ENCODE measurements at places on chromosomes 1 and 21.

DNA sequence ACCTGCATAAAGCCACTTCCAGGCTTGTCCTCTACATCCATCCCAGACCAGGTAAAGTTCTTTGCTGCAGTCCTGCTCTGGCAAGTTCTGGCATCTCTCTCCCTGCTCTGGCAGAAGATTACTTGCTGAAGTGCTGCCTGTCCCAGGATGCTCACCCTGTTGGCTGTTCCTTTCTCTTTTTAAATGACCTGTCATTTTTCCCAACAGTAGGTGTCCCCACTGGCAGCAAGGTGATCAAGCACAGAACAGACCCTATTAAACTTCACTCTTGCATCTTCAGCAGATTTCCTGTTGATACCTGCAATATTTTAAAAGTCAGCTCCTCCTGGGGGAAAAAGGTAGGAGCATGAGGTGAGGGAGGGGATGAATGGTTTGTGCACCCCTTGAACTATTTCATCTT lies 332.6 kb downstream of the PBX1 start:
- no peak for DNase-seq

DNA sequence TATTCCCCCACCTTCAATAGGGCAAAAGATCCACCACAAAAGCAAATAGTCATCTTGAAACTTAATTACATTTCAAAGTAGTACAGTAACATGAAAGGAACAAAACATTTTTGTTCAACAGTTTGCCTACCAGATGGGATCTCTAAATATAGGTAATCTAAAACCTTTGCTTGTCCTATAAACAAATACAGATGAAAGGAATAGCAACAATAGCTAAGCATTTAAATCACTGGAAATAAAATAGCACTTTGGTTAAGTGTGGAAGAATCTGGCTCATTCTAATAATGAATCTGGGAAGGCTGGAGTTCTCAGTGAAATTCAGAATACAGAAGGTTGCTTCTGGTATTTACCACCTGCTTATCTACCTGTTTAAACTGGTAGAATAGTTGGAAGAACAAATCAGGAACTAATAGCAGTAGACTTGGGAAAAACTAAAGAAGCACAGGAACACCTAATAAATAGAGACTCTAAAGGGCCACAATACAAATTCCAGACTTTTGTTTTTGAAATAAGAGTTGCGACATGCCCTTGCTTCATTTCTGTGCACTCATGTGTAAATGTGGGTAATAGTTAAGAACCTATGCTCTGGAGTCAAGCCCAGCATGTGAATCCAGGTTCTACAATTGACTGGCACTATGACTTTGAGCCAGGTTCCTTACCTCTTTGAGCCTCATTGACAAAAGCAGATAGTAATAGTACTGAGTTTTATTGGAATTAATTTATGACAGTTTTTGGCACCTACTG lies 2.3 kb upstream of the LYPLAL1 start:
- no peak for DNase-seq

GRCh38 chr1:42748461-42749410 lies 8.7 kb upstream of the CLDN19 start:
- DNase-seq, result no peak

GRCh38 chr1:14826731-14827326 lies 228.3 kb downstream of the KAZN start:
- no peak for DNase-seq

Data from femur (tissue), 1 donor.